ENCODE measurements at places on chromosomes 13 and 19.

- no peak for DNase-seq
These were observed 161.4 kb downstream of the EFNB2 start for GRCh38 chr13:106373989-106374572.

DNA sequence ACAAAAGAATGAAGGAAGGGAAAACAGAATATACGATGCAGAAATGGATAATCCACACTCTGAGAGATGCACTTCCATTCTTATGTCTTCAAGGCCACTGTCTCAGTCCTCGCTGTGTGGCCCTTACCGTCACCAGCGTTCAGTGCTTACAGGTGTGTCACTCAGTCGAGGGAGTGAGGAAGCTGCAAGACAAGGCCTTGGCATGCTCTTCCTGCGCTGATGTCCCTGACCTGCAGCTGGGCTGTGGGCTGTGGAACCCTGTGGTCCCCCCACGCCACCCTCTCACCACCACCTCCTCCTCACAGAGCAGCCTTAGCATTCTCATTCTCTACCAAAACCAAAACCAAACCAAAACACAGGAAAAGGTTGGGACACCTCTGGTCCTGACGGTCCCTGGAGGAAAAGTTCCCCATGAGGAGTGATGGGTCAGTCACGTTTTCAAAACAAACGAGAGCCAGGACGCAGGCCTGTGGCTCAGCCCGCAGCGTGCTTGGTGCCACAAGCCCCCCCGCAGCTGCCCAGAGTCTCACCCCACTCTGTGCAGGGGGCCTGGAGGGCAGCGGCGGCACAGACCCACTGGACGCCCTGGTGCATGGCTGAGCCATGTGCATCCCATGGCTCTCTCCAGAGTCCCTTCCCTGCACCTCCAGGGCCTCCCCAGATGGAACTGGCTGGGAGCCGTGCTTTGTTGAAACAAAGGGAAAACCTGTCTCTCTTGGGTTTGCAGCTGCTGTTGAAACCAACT is 48.2 kb upstream of the GPR183 start:
- no peak for DNase-seq

GRCh38 chr13:41622432-41623429 is 165.4 kb downstream of the RGCC start:
- no peak for DNase-seq

GRCh38 chr19:23273590-23274412 is 23.6 kb upstream of the ZNF724 start:
- DNase-seq, result peak; percentile 62

GRCh38 chr13:46799139-46799538 is 2.2 kb upstream of the ESD start:
- DNase-seq, result no peak

DNA sequence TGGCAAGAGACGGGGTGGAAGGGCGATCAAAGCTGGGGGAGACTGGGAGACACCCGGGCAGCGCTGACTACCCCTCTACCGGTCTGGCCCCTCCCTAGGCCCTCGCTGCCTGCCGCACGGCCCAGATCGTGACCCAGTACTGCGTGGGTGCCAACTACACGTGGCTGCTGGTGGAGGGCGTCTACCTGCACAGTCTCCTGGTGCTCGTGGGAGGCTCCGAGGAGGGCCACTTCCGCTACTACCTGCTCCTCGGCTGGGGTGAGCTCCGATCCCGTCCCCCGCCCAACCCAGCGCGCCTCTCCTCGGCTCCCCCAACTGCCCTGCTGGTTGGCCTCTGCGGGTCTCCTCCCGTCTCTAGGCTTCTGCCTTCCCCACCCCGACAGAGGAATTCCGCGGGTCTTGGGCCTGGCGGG is 8.8 kb downstream of the GIPR start:
- no peak for DNase-seq
